CD4-positive, alpha-beta T cell treated with Interleukin-15 for 4 hours (primary cell): ENCODE measurements at places on chromosomes 2 and 18.

DNA sequence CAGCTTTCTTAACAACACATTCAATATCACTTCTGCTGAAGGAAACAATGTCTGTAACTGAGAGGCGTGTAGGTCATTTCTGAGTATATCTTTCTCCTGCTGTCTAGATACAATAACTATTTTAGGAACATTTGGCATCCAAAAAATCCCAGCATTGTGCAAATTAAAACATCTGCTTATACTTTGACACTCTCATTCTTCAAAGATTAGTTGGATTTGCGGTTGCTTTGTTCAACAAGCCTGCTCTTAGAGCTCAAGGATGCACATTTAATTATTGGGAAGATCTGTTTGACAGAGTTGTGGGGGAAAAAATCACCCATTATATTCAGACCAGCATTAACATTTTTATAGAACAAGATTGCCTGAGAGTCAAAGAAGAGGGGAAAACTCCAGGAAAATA is 449.5 kb upstream of the HNRNPA3 start:
- DNase-seq, result no peak

- DNase-seq, result no peak
Measured at GRCh38 chr18:55779691-55780585, 191.9 kb upstream of the TCF4 start.

- DNase-seq, result no peak
Measured at GRCh38 chr2:35035883-35036282, 1319.7 kb upstream of the CRIM1 start.

DNA sequence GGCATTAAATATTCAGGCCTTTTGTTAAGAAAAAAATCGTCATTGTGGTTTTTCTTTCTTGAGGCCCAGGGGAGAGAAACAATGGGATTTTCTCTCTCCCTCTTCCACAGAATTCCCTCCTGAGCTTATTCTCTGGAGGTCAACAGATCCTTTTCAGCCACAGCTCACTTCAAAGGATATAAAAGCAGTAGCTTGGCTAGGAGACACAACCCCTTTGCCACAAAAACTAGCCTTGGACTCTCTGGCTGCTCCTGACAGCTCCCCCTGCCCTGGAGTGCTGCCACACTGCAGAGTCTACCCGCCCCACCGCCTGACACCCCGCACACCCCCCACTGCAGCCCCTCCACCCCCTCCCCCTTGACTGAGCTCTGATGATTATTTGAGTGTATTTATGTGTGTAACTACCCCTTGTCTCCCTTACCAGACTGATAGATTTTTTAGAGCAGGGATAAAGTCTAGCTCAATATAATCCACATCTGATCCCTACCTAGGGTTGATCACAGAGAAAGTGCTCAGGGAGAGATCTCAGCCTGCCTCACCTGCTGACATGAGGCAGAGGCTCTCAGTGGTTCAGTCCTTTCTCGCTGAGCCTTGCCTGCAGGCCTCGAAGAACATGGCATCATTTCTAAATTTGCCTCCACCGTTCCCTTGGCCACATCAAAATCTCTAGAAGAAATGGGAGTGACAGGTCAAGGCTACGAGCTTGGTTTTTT is 132.2 kb upstream of the SP5 start:
- DNase-seq, result no peak

DNA sequence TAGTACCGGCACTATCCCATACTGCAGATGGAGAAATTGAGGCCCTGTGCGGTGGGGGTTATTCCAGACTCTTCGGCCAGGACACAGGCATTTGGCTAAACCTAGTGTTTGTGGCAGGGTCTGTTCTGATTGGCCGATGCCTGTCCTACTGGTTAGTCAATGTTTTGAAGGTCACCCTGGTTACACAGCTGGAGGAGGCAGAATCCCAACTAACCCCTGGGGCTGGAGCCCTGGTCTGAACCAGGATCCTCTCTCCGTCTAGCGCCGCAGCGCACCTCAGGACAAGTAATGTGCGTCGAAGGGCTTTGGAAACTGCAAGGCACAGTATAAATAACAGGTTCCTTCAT is 19.4 kb downstream of the TEX44 start:
- DNase-seq, result no peak

DNA sequence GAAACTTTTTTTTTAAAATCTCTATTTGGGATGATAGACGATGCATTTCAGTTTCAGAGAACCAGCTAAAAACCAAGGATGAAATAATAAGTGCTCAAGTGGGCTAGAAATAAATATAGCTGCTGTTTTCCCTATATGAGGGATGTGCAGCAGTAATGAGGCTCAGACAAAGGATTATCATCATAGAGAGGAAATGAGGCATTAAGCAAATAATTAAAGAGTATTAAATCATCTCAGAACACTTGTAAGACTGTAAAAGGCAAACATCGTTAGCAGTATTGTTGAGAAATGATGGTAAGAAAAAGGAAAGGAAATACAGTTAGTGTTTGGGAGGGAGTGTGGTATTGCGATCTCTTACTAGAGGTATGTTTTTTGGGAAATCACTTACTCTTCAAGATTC is 233.5 kb downstream of the TGIF1 start:
- no peak for DNase-seq

GRCh38 chr2:155157711-155158110 is 459.2 kb downstream of the KCNJ3 start:
- no peak for DNase-seq

GRCh38 chr2:148545390-148546256 is 98.9 kb upstream of the EPC2 start:
- peak; percentile 46 for DNase-seq

DNA sequence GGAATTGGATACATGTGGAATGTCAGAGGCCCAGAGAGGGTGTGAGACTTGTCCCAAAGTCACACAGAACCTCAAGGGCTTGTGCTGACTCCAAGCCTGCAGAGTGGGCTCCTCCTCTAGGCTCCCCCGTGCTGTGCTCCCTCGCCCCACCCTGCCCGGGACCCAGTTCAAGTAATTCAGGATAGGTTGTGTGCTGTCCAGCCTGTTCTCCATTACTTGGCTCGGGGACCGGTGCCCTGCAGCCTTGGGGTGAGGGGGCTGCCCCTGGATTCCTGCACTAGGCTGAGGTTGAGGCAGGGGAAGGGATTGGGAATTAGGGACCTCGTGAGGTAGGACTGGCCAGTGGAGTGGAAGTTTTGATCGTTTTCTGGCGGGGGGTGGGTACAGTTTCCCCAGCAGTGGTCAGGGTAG is 2.8 kb downstream of the CTDSP1 start:
- no peak for DNase-seq

GRCh38 chr2:43128559-43128955 is 97.8 kb downstream of the ZFP36L2 start:
- no peak for DNase-seq

- DNase-seq, result no peak
Measured at GRCh38 chr2:215626812-215627281, 191.0 kb upstream of the FN1 start.

DNA sequence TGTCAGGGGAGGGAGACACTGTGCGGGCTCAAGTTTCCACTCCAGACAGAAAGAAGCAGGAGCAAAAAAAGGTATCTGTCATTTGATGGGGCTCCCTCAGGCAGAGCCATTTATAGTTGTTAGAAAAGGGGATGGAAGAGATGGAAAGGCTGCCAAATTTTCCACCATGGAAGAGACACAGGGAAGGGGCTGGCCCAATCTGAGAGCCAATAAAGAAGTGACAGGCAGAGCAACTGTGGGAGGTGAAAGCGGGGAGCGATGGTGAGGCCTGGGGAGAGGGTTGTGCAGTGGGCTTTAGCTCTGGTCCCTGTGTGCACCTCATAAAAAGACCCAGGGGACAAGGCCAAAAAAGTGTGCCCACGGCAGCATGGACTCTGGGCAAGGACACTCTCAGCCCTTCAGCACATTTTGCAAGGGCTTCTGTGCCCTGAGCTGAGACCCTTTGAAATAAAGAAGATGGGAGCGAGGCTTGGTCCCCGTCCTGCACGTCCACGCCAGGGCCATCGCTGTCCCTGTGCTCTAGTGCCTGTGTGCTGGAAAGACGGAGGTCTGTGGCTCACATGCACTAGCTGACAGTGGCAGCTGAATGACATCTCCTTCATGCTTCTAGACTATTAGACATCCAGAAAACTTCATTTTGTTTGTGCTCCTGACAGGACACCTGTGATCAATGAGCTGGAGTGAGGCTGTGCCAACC is 456.7 kb upstream of the HS6ST1 start:
- DNase-seq, result no peak

- no peak for DNase-seq
Measured at GRCh38 chr2:213537579-213537978, 253.3 kb downstream of the SPAG16 start.

DNA sequence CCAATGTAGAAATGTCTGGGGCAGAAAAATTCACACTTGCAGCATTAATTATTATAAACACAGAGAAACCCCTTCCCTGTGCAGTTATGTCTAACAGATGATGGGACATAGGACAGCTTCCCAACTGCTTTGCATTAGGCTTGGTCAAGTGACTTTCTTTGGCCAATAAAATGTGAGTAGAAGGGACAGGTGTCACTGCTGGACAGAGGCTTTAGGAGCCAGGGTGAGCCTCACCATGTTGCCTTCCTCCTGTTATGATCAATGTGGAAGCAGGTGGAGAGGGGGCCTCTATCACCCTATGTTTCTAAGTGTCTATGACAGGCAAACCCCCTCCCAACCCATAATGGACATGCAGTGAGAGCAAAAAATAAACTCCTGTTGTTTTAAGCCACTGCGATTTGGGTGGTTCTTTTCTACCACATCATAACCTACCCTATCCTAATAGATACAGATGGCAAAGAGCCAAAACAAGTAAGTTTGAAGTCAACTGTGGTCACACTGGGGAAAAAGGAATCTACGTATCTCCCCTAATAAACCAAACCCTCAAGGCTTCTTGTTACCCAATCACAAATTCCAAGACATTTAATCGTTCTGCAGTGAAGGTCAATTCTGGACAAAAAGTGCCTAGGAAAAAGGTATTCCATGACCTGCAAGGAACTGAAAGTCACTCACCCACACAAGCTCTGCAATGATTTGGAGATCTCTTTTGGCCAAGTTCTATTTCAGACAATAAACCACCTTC is 28.6 kb upstream of the POU3F3 start:
- no peak for DNase-seq

DNA sequence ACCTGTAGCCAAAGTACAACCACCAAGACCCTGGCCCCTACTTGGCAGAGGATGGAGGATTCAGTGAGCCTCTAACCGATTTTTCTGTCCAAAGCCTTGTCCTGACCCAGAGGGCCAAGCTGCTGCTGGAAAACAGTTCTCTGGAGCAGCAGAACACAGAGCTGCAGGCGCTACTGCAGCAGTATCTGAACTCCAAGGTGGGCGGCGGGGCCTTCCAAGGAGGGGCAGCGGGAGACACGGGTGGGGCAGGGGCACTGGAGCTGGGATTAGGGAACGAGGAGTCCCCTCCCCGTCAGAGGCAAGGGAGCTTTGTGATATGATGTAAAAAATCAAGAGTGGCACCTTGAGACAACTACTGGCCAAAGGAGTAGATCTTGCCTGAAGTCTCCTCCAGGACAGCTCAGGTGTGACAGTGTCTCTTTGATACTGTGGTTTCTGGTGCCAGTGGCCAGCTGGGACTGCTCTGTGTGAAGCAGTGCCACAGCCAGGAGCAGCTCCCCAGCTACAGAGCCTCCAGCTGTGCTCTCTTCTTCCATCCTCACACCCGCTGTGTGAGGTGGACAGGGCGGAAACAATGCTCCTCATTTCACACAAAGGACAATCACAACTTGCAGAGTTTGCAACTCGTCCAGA is 22.8 kb downstream of the OTOF start:
- DNase-seq, result no peak

DNA sequence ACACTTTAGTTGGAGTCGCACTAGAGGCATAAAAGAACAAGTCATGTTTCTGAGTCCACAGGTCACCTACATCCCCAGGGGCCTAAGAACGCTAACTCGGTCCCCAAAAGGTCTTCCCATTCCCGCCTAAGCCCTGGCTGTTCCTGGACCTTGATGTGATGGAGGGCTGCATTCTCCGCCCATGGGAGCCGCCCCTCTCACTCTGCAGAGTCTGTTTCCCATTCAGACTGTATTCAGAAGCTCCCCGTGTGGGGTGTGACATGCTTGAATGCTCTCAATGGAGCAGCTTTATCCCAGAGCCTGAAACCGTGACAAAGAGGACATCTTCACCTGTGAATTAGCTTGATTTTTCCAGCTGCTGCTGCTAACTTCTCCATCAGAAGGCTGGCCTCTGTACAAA is 319.0 kb upstream of the KLHL29 start:
- no peak for DNase-seq

DNA sequence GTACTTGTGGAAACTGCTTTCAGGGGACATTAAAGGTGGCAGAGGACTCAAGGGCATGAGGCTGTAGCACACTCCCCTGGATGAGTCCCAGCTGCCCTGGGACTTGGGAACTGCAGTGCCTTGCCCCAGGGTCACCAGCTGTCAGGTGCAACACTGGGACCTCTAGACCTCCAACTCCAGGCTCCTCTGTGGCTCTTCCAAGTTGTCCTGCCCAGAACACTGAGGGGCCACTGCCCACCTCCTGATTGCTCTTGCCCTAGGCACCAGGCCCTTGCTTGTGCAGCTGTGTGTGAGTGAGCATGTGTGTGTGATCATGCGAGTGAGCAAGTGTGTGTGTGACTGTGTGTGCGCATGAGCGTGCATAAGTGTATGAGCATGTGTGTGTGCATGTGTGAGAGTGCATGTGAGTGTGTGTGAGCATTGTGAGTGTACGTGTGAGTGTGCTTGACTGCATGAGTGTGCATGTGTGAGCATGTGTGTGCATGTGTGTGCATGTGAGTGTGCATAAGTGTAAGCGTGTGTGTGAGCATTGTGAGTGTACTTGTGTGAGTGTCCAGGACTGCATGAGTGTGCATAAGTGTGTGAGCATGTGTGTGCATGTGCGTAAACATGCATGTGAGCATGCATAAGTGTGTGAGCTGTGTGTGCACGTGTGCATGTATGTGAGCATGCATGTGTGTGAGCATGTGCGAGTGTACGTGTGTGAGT is 301.5 kb downstream of the NDUFA10 start:
- no peak for DNase-seq

DNA sequence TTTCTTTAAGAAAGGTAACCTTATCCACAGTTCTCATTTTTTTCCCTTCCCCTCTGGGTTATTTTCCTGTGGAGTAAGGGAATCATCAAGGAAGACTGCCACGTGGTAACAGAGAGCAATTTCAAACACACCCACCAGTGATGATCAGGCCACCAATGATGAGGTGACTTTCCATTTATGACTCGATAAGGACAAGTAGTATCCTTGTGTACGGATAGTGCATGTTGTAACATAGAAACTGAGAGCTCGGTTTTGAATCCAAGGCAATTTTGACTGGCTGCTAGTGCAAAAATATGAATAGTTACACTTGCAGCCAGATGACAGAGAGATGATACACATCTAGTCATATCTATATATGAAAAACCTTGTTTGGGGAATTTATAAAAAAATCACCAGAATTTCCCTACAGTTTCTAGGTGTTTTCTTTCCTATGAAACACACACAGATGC is 143.6 kb upstream of the TCF4 start:
- no peak for DNase-seq

- DNase-seq, result no peak
Measured at GRCh38 chr2:130389358-130389757, 33.5 kb downstream of the PTPN18 start.

DNA sequence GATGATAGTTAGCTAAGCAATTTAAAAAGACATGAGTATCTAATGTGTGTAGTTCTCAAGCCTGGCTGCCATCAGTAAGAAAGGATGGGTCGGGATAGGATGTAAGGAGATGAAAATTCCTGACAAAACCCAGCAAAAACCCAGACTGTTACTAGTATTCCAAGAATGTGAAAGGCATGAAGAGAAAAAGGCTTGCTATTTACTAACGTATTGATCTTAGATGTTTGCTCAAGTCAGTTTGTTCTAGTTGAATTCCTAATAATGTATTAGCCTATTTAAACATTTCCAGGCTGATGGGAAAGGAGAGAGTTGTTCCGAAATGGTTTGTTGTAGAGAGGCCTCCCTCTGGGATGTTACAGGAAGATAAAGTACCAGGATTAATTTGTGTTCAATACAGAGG is 88.2 kb downstream of the ZNF532 start:
- DNase-seq, result no peak
